ENCODE measurements at places on chromosomes 6 and 20.

DNA sequence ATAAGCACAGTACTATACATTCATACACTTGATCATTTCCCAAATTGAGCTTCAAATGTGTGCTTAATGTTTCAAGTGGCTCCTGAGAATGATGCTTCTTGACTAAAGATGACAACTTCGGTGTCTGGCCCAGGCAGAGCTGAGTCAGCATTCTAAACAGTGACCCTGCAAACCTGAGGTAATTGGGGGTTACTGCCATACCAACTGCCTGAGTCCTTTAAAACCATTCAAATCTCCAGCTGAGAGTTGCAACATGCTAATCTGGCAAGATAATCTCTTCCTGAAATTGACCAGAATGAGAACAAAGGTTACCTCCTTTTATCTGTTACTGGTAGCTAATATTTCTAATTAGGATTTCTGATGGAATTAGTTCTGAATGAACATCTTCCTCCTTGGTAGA lies 8.2 kb downstream of the BACH2 start:
- no peak for DNase-seq

- no peak for DNase-seq
Measured at GRCh38 chr6:152575621-152576150, 61.5 kb downstream of the SYNE1 start.

DNA sequence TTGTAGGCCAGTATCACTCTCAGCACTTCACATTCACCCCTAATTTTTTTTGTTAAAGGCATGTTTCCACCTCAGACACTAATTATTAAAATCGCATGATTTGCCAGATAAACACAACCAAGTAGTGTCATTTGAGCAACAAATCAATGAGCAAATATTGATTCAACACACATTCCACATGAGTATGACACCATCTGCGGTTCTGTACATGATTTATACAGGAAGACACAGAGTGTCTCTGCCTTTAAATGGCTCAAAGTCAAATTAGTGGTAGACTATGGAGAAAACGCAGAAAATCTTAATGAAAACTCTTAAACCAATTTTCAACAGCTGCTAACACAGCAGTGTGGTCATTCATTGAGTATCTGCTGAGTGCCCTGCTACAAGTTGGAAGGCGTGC lies 300.2 kb downstream of the SOX4 start:
- no peak for DNase-seq

DNA sequence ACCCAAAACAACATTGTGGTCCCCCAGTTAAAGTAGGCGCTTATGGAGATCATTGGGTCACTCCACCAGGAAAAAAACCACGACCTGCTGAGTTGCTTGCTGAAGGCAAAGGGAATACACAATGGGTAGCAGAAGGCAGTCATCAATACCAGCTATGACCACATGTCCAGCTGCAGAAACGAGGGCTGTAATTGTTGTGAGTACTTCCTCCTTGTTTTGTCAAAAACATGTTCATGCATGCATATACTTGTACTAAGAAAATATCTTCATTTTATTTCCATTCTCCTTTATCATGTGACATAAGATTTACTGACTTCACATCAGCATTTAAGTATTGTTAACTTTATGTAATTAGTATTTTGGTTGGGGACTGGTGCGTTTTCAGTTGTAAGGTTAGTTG lies 16.9 kb downstream of the SERINC1 start:
- DNase-seq: no peak

DNA sequence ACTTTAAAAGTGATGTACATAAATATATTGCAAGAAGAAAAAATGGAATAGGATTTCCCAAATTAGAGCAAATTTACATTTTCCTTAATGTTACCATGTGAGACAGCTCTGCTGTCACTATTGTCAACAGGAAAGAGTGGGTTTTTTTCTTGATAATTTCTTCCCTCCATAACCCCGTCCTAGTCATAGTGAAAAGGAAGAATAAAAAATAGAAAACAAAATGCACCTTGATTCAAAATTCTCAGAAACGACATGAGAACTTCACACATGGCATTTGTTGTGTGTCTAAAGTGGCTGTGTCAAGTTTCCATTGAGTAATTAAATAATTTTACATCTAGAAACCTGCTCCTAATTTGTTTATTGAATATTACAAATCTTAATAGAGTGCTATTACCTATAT lies 945.2 kb upstream of the SLC35B3 start:
- no peak for DNase-seq

DNA sequence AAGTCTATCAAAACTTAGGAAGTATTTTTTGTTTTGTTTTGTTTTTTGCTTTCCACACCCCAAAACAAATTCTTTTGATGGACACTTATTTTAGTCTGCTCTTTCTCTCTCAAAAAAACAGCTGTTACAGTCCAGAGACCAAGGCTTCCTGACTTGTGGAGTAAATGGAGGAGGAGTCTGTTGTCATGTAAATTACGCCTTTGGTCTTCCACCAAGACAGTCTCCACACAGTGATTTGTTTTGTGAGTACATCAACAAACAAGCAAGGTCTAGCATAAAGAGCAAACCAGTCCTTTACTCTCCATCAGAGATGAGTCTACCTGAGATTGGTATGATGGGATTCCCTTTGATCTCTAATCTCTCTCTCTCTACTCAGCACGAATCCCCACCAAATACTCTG lies 588.0 kb upstream of the ARID1B start:
- DNase-seq: no peak

DNA sequence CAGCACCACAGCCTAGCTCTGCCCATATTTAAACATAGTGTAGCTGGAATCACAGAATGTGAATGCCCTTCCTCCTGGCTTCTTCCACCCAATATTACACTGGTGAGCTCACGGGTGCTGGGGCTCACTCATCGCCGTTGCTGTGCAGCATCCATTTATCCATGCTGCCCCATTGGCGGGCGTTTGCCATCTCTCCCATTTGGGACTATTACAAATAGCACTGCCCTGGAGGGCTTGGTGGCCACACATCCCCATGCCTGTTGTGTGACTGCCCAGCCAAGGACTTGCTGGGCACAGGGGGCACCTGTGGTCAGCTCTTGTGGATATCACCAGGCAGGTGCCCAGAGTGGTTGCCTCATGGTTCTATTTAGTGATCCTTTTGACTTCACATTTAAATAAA lies 54.5 kb upstream of the ENTPD6 start:
- DNase-seq: no peak

GRCh38 chr6:110471726-110472365 lies 4.6 kb downstream of the SLC22A16 start:
- no peak for DNase-seq

GRCh38 chr6:152529369-152529768 lies 107.8 kb downstream of the SYNE1 start:
- no peak for DNase-seq

- no peak for DNase-seq
Measured at GRCh38 chr20:10180651-10181235, 37.9 kb upstream of the SNAP25 start.

DNA sequence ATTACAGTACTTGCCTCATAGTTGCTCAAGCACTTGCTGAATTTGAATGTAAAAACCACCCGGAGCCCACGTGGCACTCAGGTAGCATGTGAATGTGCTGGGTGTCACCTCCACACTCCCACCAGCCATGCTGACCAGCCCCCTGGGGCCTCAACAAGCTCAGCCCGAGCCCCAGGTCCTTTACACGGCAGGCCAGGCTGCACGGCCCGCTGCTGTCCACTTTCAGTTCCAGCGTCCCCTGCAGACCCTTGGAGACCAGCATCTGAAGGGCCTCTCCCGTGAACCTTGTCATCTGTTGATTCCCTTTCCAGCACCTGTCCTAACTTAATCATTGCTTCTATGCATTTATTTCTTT lies 33.3 kb upstream of the ZBP1 start:
- DNase-seq: no peak

DNA sequence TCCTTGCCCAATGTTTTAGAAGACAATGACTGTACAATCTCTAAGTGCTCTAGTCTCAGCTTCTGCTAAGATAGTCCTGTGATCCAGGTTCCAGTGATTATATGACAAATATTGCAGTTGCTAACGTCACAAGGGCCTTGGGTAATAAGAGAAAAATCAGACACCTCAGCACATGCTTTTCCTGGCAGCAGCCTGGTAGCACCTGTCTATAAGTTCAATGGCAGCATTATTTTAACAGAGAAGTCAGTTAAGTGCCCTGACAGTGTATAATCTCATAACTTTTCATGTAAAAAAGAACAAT lies 121.3 kb upstream of the BCLAF1 start:
- DNase-seq: no peak

DNA sequence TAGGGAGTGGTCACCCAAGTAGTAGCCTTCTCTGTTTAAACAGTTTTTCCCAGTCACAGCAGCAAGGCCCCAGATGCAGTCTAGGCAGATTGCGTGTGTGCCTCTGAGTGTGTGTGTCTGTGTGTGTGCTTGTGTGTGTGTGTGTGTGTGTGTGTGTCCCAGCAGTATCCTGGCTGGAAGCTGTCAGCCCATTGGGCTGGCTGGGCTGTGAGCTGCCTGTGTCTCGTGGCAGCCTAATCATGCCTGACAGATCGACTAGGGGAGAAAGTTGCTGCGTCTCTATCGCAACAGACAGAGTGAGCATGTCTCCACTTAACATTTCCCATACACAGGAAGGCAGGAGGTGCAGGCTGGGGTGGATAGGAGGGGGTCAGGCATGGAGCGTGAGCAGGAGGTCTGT lies 42.9 kb upstream of the LRFN2 start:
- no peak for DNase-seq
